Right forelimb (tissue), 1 donor: ENCODE measurements at places on chromosomes 2 and 18.

DNA sequence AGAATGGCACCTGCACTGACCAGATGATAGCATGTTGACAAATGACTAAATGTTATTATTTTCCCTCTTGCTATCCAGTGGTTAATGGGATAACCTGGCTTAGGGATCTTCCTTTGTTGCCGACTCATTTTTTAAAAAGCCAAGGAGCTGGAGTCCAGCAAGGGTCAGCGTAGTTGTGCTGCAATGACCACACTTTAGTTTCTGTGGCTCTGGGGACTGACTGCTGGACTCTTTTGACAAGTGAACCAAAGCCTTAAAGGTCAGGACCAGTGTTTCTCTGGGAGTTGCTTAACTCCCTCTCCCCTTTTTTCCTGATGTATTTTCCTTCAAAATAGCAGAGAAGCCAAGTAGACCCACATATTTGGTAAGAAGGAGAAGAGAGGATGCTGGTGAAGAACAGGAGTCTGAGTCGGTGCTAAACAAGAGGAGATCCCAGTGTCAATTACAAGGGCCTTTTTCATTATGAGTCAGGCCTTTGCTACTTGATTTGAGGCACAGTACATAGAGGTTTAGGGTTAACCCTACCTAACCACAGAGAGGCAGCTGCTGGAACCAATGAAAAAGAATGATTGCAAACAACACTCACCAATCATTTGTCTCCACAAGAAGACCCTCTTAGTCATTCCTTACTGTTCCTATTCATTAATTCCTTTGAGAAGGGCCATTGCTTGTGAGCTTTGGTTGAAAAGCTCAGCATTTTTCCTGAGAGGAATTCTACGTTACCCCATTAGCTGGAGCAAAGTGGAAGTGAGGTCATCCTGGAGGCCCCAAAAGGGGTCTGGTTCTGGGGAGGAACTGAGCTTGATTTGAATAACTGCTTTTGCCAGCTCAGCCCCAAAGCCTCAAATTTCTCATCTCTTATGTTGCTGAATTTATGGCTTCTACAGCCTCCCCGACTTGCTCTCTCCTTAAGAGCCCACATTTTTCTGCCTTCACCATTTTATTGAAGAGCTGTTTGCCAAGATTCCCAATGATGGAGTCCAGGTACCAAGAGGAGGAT is 137.6 kb upstream of the HNMT start:
- no peak for DNase-seq

GRCh38 chr2:233271693-233272092 is 20.2 kb downstream of the ATG16L1 start:
- no peak for DNase-seq

GRCh38 chr2:191789796-191790195 is 57.1 kb downstream of the CAVIN2 start:
- DNase-seq, result no peak

GRCh38 chr2:152055366-152056108 is 43.3 kb downstream of the CACNB4 start:
- no peak for DNase-seq

GRCh38 chr2:140759426-140760156 is 1371.2 kb downstream of the LRP1B start:
- DNase-seq, result no peak

- no peak for DNase-seq
Observed at GRCh38 chr18:42264497-42264896, 309.5 kb downstream of the PIK3C3 start.

DNA sequence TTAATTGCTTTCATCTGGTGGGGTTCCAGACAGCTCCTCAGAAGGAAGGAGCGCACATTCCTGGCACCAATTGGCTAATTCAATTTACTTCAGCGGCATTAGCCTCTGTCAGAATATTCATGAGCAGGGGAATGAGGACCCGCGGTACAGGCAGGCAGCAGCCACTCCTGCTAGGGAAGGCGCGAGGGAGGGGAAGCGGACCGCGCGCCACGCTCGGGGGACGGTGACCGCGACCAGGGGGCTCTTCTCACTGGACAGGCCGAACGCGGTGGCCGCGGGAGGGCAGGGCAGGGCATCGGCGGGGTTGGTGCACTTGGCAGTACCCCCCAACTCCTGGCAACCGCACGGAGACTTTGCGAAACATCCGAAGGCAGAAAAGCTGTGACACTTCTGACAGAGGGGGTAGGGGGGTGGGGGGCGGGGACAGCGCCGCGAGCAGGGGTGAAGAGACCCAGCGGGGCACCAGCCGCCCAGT is at the start of gene CDH20:
Gene CDH20 (plus strand): TSS at position 160 of the 475 bp plus-strand sequence.
- DNase-seq, result peak; percentile 47

GRCh38 chr2:168705534-168706470 is 96.6 kb upstream of the NOSTRIN start:
- no peak for DNase-seq

DNA sequence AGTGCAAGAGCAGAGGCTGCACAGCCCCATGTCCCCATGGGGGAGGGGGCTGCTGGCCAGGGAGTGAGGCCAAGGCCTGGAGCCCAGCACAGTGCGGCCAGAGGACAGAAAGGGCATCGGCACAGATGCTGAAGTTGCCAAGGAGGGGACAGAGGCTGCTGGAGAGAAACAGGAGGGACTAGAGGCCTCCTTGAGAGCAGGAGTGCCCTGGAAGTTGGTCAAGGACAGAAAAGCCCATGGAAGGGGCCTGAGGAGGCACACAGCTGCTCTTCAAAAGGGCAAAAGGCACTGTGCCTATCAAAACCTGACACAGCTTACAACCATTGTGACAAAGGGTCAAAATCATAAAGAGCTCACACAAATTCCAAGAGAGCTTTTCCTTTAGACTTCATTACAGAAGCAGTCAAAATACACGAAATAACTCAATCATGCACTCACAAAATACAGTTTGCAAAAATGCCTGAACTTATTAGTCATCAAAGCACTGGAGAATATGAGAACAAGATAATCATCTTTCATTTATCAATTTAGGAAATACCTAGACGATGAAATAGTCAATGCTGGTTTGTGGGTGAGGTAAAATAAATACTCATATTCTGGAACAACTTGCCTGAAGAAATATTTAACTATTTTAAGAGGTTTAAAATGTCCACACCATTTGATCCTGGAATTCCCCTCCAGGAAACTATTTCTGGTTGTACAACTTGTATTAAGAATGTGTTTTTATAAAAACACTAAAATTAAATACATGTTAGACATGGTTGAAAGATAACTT is 79.6 kb downstream of the USP40 start:
- DNase-seq, result no peak

DNA sequence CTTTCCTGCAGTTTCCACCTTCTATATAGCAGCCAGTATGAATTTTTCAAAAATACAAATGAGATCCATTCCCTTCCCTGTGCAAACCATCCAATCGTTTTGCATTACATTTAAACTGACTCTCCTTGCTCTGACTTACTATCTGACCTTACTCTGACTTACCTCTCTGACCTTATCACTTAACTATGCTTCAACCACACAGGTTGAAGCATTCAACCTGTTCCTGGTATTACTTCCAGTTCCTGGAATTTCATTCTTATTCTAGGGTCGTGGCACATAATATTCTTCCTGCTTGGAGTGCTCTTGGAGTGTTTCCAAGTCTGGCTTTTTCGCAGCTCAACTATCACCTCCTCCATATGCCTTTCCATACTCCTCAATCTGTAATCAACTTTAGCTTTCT is 850.6 kb upstream of the CHAC2 start:
- no peak for DNase-seq

DNA sequence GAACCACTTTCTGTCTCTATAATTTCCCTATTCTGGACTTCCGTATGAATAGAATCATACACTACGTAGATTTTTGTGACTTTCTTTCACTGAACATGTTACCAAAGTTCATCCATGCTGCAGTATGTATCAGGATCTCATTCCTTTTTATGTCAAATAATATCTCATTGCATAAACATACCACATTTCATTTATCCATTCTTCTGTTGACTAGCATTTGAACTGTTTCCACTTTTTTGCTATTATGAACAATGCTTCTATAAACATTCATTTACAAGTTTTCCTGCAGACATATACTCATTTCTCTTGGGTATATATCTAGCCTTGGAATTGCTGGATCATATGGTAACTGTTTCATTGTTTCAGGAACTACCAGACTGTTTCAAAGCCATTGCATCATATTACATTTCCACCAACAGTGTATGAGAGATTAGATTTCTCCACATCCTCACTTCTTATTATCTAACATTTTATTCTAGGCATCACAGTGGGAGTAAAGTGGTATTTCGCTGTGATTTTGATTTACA is 186.2 kb downstream of the DYM start:
- DNase-seq, result no peak

DNA sequence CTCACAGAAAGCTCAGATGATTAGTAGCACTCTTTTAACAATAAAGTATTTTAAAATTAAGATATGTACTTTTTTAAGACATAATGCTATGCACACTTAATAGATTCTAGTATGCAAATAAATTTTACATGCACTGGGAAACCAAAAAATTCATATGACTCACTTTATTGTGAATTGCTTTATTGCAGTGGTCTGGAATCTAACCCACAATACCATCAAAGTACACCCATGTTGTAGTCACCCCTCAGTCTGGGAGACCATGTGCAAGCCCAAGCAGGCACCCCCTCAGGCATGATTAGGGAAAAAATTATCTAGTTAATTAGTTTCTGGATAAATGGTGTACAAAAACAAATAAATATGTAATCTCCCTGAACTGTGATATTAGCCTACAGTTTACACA is 649.0 kb upstream of the HS6ST1 start:
- DNase-seq, result no peak
